Right ventricle myocardium inferior (tissue), 1 donor: ENCODE measurements at places on chromosomes 6 and 20. TPM values are rescaled to one million over a fixed set of nuclear protein-coding genes. Genes with fewer than 3 reads are reported as not detected.

- no peak for DNase-seq
Observed at GRCh38 chr6:156774863-156775405, 2.2 kb upstream of the ARID1B start.

- DNase-seq: no peak
Observed at GRCh38 chr6:31792090-31792374, 3.5 kb downstream of the VARS1 start.

DNA sequence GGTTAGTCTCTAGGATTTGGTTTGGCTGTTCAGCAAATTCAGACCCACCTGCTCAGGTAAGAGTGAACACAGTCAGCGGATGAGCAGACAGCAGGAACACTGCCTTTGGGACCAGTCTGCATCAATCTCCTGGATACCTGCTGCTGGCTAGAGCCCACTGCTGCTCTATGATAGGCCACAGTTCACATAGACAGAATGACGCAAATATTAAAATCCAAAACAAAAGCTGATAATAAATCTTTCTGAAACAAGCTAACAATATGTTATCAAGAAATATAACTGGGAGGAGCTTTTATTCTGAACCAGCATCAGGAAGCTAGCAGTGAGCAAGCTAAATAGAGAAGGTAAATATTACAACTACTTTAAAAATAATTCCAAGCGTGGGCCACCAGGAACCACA is at the start of gene TAAR1:
Gene TAAR1, minus strand, starts transcription at position 101 of the 400 bp plus-strand sequence. CDS start 13,179 bp downstream, outside the sequence.
- no peak for DNase-seq

Gene NOX3
- not detected for total RNA-seq

DNA sequence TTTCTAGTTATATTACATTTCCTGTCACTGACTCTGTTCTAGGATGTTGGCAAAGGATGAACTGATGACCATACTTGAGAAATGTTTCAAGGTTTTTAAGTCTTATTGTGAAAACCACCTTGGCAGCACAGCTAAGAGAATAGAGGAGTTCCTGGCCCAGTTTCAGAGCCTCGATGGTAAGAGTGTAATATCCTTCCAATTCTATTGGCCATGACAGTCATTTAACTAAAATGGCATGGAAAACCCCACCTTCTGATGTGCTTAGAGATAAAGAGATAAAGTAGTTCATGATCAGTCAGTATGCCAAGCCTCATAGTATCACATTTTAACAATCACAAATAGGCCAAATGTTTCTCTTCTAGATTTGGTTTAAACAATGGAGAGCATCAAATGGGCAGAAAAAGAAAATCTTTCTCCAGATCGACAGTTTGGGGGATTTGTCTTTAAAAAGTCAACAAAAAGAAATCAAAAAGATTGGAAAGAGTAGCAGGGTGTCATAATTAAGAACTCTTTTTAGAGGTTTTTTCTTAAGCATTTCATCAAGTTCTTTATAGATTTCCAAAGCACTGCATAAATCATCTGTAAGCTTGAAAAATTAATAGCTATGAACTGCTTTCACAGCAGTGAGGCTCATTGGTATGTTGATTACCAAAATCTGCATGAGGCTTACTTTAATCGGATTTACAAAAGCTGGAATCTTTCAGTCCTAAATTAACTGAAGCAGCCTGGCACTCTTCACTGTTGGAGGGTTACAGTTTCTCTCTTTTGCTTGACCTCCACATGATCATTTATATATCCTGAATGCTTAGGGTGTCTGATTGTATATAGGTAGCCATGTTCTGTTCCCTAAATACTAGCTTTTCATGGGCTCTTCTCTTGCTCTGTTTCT is 48.7 kb downstream of the AKIRIN2 start:
- DNase-seq: no peak
